ENCODE measurements at places on chromosomes 1 and 21.
A peak's percentile ranks its signal among the peaks of the same experiment; 100 is the strongest.

DNA sequence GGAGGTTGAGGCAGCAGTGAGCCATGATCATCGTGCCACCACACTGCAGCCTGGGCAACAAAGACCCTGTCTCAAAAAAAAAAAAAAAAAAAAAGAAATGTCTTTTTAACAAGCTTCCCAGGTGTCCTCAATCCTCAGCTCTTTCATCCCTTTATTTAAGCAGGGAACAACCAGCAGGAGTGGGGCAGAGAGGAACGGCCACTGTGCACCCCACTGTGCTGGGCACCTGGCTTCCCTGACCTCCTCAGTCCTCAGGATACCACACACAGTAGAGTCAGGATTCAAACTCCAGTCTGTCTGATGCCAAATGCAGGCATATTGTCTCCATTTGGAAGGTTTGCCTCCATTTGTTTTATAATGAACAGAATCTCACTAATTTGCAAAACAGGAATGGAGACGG, 19.8 kb upstream of the PTAFR start:
- DNase-seq = no peak

- no peak for DNase-seq
These were observed 2.5 kb upstream of the MAP7D1 start for GRCh38 chr1:36153476-36153875.

DNA sequence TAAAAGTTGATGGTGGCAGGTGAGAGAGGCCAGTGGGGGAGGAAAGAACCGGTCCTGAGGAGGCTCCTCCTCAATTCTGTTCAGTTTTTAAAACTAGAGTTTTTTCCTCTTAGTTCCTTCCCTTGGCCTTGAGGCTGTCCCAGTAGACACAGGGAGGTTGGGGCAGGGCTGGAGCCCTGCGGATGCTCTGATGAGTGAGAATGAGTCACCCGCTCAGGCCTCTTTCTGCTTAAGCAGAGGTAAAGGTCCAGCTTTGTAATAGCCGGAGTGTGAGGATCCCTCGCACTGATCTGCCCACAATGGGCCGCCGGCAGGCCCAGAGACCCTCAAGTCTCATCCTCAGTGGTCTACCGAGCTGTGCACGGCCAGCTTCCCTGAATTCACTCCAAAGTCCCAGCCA, 49.6 kb upstream of the IRF2BP2 start:
- DNase-seq = no peak

DNA sequence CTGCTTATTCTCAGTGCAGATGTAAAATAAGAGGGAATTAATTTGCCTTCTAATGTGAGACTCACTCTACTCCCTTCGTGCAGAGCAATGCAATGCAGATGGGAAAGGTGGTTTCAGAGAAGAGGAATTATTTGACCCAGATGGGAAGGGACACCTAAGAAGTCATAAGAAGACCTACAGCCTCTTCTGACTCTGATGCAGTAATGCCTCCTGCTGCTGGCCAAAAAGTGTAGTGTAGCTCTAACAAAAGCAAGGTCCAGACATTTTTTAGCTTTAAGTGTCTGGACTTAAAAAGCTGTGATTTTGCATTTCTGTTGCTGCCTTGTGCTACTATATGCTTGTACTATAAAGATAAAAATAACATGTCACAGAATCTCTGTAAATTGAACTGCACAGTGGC, 501.4 kb downstream of the TTLL7 start:
- DNase-seq = no peak

DNA sequence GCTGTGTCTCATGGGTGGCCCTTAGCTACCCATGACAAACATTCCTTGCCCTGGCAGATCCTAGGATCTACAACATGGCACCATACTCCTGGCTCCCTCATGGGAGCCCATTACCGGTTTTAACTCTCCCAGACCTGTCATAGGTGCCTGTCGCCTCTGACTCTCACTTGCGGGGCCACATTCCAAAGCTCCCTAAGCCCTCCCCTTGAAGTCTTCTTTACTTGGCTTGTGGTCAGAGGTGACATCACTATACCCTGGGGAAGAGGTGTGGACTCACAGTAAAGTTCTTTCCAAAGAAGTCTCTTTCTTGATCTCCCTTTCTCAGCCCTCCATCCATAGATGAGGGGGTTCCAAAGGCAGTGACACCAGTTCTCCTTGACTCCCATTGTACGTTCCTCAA, 5.4 kb upstream of the SLAMF9 start:
- no peak for DNase-seq

- DNase-seq = no peak
These were observed 104.8 kb downstream of the CSMD2 start for GRCh38 chr1:34060187-34060730.

DNA sequence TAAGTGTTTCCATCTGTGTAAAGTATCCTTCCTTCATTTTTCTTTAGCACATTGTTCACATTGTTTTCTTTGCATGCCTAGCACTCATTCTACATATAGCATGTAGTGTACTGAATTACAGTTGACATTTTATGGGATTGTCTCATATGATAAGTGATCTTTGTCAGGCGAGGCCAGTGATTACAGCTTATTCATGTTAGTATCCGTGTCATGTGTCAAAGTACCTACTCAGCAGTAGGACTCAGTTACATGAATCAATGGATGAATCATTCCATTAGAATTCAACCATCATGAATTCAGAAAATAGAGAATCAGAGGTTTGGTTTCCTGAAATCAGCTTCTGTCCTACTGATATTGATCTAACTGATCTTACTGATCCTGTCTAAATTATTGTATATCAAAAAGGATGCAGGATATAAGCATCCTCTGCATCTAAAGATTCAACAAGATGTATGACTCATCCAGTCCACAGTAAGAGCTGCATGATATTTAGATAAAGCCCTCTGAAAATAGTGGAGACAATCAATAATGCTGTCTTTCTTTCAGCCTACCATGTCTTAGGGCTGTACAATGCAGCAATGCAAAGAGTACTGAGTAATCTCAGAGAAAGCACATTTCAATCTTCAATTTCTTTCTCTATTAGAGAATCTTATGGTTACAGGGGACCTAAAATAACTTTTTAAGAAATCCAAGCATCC, 20.7 kb upstream of the HRNR start:
- no peak for DNase-seq

- DNase-seq = no peak
These were observed 12.3 kb upstream of the METTL13 start for GRCh38 chr1:171769171-171769570.

- no peak for DNase-seq
These were observed 53.8 kb upstream of the LMO4 start for GRCh38 chr1:87274851-87275250.

DNA sequence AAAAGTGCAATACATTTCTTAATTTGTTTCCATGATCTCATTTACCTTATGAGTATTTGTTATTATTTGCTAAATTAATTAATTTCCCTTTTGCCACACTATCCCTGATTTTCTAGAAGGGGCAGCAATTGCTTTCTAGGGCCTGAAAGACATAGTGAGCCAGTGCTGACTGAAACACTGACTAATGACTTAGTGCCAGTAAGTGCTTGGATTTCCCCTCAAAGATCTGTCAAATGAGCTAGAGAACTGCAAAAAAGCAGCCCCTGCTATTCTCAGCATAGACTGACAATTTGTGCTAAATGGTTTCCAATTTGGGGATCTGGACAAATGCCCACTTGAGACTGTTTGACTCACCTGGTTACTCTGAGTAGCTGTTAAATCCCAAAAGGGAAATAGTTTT, 35.6 kb upstream of the USH2A start:
- no peak for DNase-seq

DNA sequence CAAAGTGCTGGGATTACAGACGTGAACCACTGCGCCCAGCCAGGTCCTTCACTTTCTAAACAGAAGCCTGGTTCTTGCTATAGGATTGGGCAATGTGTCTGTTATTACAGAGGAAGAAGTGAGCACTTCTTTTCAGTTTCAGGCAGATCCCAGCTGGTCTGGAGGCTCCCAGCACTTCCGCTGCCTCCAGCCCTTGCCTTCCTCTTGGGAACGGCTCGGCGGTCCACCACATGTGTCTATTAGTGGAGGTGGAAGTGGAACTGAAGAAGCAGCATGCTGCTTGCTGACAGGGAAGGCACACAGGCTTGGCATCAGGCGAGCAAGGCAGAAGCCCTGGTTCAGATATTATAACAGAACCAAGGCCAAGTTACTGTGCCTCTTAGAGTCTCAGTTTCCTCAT, 17.0 kb downstream of the MKNK1 start:
- DNase-seq = no peak

DNA sequence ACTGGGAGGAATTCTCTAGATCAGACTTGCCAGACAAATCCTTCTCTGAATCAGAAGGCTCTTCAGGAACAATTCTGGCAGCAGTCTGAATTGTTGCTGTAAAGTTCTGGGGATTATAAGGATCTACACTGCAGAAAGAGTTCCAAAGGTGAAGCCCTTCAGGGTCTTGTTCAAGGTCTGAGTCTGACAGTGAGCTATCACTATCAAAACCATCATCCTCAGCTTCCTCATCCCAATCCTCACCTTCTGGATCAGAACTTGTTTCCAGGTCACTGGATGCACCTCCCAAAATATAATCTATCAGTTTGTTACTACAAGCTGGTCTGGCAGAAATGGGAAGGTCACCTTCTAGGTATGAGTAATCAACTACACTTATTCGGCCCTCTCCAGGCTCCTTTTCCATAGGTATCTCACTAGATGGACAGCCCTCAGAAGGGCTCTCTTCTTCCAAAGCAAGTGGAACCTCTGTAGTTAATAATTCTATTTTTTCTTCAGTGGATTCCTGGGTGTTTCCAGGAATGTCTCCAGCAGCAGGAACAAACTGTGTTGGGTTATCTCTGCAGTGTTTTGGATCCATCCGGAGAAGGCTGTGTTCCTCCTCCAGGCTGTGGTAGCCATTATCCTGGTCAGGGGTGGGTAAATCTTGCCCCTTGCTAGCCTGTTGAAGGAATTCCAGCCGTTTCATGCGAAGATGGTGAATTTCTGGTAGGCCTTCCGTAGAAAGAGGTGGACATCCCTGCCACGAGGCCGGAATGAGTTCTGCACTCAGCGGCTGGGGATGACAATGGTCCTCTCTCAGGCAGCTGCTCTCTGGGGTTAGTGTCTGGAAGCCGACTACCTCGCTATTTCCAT, 1.6 kb downstream of the PPP1R15B start:
- no peak for DNase-seq

- DNase-seq = no peak
These were observed 80.2 kb downstream of the RABGAP1L start for GRCh38 chr1:174239541-174239940.

GRCh38 chr1:159132271-159132881, 39.0 kb upstream of the CADM3 start:
- peak; percentile 37 for DNase-seq

- no peak for DNase-seq
These were observed 11.9 kb upstream of the LRRC71 start for GRCh38 chr1:156908541-156908940.

- no peak for DNase-seq
These were observed 1.9 kb downstream of the RUSC1 start for GRCh38 chr1:155322571-155322952.

DNA sequence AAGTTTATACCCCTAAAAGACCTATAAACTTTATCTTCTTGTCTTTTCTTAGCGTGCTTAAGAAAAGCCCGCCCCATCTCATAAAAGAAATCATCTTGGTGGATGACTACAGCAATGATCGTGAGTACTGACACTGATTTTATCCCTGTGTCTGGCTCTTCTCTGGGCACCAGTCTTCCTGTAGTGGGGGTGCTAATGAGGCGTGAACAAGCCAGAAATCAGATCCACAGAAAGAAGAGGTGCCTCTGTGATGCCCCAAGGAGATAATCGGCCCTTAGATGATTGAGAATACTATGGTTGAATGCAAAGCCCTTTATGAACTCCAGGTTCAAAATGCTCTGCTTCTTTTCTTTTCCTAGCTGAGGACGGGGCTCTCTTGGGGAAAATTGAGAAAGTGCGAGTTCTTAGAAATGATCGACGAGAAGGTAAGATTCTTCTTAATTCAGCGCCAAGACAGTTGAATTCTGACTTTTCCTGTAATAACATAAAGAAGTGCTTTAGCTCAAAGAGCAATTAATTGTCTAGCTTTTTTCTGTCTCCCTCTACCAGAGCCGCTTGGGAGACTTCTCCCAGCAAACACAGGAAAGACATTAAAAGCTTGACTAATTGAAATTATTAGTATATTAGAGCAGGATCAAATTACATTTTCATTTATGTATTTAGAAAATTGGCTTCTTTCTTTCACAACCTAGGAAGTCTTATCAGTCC, 169.4 kb downstream of the GALNT2 start:
- no peak for DNase-seq

GRCh38 chr1:53310847-53311681, 16.8 kb downstream of the LRP8 start:
- DNase-seq = no peak

GRCh38 chr1:1122078-1122811, 6.4 kb upstream of the C1orf159 start:
- peak; percentile 76 for DNase-seq

GRCh38 chr1:115084902-115085511, 4.3 kb downstream of the TSPAN2 start:
- peak; percentile 53 for DNase-seq

- no peak for DNase-seq
These were observed 220.5 kb downstream of the KCNT2 start for GRCh38 chr1:196387766-196388165.

GRCh38 chr1:166174108-166174507, 7.3 kb upstream of the FAM78B start:
- DNase-seq = no peak

DNA sequence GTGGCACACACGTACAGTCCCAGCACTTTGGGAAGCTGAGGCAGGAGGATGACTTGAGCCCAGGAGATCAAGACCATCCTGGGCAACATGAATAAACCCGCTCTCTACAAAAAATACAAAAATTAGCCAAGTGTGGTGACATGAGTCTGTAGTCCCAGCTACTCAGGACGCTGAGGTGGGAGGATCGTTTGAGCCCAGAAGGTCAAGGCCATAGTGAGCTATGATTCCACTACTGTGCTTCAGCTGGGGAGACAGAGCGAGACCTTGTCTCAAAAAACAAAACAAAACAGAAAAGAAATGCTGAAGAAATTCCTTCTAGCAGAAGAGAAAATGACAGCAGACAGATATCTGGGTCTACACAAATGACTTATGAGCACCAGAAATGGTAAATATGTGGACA, 10.3 kb downstream of the ALDH9A1 start:
- DNase-seq = no peak

- DNase-seq = no peak
These were observed 8.2 kb downstream of the RHBG start for GRCh38 chr1:156376958-156377919.

GRCh38 chr1:115377411-115377810, 39.4 kb upstream of the NGF start:
- no peak for DNase-seq

GRCh38 chr1:241606544-241606943, 33.6 kb downstream of the CHML start:
- no peak for DNase-seq

GRCh38 chr1:151681923-151682322, 34.7 kb downstream of the CELF3 start:
- no peak for DNase-seq
